SW480 (cell line): ENCODE measurements at places on chromosomes 5 and 9.

DNA sequence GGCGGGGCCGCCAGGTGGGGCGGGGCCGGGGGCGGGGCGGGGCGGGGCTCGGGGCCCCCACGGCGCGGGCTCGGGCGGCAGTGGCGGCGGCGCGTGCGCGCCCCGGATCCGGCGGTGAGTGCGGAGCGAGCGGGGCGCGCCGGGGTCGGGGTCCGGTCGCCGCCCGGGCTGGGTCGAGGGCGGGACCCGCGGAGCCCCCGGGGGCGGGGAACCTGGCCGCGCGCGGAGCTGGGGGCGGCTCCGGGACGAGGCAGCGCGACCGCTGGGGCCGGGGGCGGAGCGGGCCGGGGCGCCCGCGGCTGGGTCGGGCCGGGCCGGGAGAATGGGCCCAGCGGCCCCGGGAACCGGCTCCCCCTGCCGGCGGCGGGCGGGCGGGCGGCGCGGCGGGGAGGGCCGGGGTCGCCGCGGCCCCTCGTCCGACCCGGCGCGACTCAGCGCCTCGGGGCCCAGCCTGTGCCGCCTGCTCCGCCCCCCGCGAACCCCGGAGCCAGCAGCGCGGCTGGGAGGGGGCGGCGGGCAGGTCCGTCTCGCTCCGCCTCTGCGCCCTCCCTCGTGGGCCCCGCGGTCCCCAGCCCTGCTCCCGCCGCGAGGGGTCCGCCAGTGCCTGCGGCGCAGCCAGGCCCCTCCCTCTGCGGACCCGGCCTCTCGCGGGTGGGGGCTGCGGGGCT is 3.1 kb downstream of the EGFL7 start:
- no peak for DNase-seq

DNA sequence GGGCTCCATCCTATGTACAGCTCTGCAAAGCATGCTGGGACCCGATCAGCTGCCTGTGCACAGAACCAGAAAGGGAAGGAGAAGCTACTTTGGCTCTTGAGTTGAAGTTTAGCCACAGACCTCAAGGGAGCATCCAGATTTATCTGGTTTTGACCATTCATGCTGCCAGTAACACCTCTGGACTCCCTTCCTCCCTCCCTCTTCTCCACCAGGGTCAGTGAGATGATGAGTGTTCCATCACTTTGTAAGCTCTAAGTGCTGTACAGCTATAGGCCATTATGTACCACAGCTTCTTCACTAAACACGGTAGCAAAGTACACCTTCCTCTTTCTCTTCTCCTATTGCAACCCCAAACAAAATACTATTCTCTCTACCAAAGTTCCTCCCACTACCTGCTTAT is 77.9 kb downstream of the GLIS3 start:
- no peak for DNase-seq

GRCh38 chr9:36486933-36487481 is 85.7 kb upstream of the MELK start:
- DNase-seq, result no peak

GRCh38 chr5:123719004-123719403 is 207.0 kb downstream of the CSNK1G3 start:
- no peak for DNase-seq

DNA sequence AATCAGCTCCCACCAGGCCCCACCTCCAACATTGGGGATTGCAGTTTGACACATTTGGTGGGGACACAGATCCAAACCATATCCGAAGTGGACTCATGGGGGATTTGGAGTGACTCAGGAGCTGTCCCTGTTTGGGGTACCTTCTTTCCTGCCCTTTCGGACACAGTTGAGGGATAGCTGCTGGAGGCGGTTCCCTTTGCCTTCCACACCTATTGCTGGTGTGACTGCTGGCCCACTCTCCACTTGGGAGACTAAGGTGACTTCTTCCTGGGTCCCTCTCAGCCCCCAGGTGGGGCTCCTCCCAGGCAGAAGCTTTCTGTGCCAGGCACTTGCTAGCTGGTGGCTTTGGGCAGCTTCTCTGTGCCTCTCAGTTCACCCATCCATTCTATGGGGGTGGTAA is 26.6 kb downstream of the LAMC3 start:
- DNase-seq, result no peak

GRCh38 chr5:80874162-80874561 is 86.0 kb upstream of the RASGRF2 start:
- no peak for DNase-seq

DNA sequence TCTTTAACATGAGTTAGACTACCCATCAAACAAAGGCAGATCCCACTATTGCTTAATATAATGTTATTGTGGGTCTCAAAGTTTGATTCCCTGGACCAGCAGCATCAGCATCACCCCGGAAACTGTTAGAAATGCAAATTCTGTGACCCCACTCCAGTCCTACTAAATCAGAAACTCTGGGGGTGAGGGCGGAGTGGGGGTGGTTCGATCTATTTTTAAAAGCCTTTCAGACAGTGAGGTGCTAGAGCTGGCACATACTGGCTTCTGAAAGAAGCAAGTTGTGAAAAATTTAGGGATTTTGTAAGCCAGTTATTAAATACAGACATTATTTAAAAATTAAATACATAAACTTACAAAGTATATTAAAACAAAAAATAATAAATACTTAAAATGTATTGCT is 513.2 kb downstream of the NFIB start:
- DNase-seq, result no peak

- DNase-seq, result no peak
Measured at GRCh38 chr5:143886651-143887638, 75.0 kb downstream of the HMHB1 start.

GRCh38 chr5:126744836-126745235 is 32.1 kb upstream of the LMNB1 start:
- no peak for DNase-seq

DNA sequence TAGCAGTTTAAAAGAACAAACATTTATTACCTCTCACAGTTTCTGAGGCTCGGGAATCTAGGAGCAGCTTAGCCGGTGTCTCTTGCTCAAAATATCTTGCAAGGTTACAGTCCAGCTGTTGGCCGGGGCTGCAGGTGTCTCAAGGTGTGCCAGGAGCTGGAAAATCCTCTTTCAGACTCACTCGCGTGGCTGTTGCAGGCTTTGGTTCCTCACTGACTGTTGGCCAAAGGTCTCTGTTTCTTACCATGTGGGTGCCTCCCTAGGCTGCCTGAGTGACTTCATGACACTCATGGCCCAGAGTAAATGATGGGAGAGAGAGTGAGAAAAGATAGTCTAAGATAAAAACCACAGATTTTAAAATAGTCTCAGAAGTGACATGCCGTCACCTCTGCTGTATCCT is 43.8 kb downstream of the AOPEP start:
- no peak for DNase-seq

GRCh38 chr5:148979083-148979723 is 83.7 kb downstream of the SH3TC2 start:
- no peak for DNase-seq

- no peak for DNase-seq
Measured at GRCh38 chr9:38680837-38681445, 39.0 kb downstream of the FAM240B start.

DNA sequence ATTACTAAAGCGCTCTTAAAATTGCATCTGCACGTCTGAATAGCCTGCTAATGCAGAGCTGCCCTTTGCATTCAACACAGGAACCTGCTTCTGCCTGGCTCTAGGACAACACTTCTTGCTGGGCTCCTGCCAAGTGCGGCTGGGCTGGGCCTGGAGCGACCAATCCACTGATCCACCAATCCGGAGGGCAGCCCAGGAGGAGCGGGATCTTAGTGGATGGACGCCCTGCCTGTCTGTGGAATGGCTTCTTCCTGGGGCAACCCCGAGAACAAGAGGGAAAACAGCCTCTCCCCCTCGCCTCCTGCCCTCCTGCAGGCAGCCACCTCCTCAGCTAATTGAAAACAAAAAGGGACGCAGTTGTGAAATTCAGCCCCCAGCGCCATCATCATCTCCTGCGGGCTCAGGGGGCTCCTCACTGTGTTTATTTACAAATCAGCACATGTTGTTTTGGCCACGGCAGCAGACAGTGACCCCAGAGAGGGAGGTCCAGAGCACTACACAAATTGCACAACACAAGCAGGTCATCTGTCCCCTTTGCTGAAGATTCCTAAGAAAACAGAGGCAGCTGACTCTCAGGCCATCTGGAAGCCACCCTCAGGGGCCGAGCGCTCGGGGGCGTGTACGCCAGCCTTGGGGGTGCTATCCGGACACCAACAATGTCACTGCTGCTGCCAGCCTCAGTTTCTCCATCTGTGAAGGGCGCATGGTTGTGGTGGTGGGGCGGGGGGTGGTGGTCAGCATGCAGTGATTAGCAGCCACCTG is 57.3 kb downstream of the GADD45G start:
- peak; percentile 78 for DNase-seq

- no peak for DNase-seq
Measured at GRCh38 chr9:121191235-121191634, 10.4 kb downstream of the RAB14 start.

DNA sequence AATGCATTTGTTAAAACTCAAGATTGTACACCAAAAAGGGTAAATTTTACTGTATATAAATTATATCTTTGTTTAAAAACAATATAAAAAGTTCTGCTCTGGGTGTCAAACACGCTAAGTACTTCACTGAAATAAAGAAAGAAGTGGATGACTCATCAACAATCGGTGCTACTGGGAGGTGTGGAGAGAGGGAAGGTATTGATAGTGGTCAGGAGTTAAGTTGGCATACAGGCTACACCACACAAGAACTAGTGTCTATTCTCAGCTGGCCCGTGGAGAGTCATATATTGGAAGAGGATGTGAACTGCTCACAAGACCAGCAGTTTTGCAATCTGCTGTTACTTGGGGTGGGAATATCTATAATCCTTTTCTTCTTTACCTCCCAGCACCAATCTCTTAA is 145.7 kb upstream of the TRPC7 start:
- peak; percentile 20 for DNase-seq

DNA sequence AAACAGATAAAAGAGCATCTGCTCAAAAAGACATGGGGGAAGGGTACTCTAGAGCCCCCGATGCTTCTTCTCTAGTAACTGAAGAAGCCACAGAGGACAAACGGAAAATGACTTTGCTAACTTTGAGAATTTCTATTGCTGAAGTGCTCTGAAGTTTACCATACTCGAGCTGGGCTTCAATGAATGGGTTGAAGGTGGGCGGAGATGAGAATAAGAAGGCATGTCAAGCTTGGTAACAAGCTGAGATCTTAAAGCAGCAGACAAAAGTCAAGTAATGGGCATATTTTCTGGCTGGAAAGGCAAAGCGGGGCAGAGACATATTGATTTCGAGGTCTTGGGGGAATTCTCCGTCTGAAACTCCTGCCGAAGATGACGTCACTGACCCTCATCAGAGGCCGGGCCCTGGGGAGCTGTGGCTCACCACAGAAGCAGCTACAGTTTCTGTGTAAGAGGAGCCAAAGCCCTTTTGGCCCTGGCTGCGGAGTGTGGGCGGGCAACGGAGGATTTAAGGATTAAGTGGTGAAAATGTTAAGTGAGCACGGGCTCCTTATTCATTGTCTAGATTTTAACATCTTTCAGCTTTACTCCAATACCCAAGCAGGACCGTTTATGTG is 115.8 kb upstream of the SLIT3 start:
- peak; percentile 71 for DNase-seq

GRCh38 chr5:22053195-22053594 is 799.9 kb downstream of the CDH12 start:
- DNase-seq, result no peak

GRCh38 chr5:35430381-35431162 is 187.1 kb upstream of the SPEF2 start:
- DNase-seq, result no peak

DNA sequence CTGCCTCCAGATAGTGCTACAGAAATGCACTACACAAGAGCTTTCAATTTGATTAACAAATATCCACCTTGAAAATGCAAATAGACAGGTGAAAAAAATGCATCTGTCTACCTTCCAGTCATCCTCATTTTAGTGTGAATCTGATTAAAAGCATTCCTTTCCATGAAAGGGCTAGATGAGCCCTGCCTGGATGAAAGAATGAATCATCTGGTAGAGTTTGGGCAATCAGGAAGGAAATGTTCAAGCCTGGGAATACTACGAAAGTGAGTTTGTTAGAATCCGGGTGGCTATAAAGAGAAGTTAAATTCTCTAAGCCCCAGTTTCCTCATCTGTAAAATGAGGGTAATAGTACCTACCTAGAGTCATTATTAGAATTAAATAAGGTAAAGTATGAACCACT is 142.6 kb downstream of the FAM114A2 start:
- no peak for DNase-seq
